ENCODE measurements at places on chromosomes 7 and 10.

GRCh38 chr7:105924945-105925344 is 38.1 kb upstream of the CDHR3 start:
- DNase-seq = no peak

- DNase-seq = no peak
Measured at GRCh38 chr10:23381298-23382040, 36.9 kb upstream of the C10orf67 start.

GRCh38 chr7:90626013-90626412 is 29.9 kb downstream of the CDK14 start:
- DNase-seq = no peak

DNA sequence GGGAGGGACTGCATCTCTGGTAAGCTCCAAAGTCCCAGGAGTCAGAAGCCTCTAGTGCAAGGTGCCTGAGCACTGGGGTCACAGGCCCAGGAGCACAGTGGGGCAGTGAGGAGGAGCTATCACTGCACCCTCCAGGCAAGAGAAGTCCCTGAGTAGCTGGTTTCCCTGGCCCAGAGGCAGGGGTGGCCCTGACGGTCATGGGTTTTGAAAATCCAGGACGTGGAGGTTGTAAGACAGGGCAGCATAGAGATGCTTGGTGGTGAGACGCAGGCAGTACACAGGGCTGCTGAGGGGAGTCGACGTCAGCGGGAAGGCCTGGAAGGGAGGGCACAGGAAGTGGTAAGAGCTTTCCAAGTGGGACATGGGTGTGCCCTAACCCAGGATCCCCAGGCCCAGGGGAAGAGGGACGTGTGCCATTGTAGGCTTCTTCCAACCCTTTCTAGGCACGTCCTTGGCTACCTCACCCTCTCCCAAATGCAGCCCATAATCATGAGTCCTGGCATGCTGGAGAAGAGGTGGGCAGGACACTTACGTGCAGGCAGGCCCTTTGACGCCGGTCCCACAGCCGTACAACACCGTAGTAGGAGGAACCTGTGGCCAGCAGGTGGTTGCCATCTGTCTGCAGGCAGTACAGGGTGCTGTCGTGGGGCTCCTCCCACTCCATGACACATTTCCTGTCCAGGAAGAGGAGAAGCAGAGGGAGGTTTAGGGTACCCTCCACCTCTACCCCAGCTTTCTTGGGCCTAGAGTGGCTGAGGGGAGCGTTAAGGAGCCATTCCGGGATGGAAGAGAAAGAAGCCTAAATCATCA is 23.2 kb downstream of the DPCD start:
- DNase-seq = no peak

DNA sequence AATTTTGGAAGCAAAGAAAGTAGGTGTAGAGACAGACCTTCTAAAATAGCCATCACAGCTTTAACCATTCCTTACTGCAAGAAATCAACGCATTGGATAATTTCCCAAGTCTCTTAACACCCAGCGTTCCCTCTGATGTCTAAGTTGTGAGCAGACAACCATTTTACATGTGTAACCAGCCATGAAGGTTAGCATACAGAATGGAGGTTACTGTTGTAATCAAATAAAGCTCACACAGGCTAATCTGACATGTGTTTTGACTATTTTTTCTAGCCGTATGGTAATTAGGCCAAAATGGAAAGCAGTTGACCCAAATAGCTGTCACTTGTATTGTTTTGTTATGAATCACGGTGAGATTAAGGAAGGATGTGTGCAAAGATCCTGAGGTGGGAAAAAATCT is 336.4 kb downstream of the RNLS start:
- DNase-seq = no peak

DNA sequence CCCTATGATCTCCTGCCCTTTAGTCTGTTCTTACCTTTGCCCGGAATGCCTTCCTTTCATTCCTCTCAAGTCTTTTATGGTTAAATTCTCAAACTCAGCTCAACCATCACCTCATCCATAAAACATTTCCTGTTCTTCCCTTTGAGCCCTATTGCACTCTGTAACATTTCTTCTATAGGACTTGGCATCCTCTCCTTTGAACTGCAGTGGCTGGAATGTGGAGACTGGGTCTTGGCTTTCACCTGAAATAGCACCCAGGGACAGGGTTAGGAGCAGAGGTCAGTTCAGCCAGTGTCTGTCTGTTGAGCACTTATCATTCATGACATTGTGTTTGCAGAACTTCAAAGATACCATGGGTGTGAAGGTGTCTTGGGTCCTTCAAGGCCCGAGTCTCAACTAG is 7.2 kb downstream of the NFE2L3 start:
- no peak for DNase-seq

GRCh38 chr7:134085311-134085710 is 41.8 kb upstream of the LRGUK start:
- no peak for DNase-seq

GRCh38 chr10:30095631-30096422 is 36.4 kb upstream of the JCAD start:
- no peak for DNase-seq
